ENCODE measurements at places on chromosomes 16 and 17. TPM values are rescaled to one million over a fixed set of nuclear protein-coding genes. Genes with fewer than 3 reads are reported as not detected.

DNA sequence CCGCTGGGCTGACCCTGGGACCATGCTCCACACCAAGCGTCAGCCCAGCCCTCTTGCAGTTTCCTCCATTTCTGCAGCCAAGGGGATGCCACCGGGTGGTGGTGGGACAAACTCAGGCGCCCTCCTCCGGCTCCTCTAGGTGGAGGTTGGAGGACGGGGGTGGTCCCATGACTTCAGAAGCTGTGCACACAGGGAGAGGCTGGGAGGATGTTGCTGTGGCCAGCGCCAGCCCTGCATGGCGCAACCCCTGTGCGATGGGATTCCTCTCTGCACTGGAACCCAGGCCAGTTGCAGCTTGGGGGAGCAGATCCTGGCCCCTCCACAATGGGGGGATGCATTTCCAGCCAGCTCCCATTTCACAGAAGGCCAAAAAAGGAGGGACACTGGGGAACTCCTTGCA, 246.5 kb downstream of the C16orf95 start:
- DNase-seq: no peak

ZG16B gene
- not detected for total RNA-seq

DNA sequence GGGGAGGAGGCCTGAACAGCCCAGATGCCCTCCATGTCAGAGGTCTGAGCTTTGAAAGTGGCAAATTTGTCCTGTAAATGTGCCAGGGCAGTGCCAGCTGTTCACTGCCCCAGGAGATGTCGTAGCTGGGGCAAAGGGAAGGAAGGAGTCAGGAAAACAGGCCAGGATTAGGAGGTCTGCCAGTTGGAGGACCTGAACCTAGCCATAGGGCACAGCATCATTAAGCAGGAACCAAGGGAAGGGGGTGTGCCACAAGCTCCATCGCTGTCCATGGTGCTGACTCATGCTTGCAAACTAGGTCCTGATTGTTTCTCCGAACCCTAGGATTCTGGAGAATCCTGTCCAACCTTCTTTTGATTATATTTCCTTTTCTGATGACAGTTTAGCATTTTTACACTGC, 124.2 kb downstream of the TMEM132E start:
- no peak for DNase-seq

SLC52A1 gene
- total RNA-seq: not detected

GRCh38 chr16:2524339-2524938, 4.3 kb downstream of the AMDHD2 start:
- DNase-seq: peak; percentile 2
